Cardiac muscle cell (in vitro differentiated cells and primary cell): ENCODE measurements at places on chromosomes 1 and 21. TPM values are rescaled to one million over a fixed set of nuclear protein-coding genes. Genes with fewer than 3 reads are reported as not detected.

CNR2 gene
- not detected in 2 replicates for polyA plus RNA-seq

LYPD8 gene
- polyA plus RNA-seq, result not detected in 2 replicates

ERVH48-1 gene
- 0.11 and 0.24 TPM in 2 replicates for polyA plus RNA-seq

CFAP107 gene
- polyA plus RNA-seq, result not detected in 2 replicates

CGN gene
- 1.2 and 2.0 TPM in 2 replicates for polyA plus RNA-seq

LENEP gene
- 0.72 TPM in 1 of 2 replicates, not detected in the other for polyA plus RNA-seq

CD84 gene
- polyA plus RNA-seq, result not detected in 2 replicates
